ENCODE measurements at places on chromosomes 12 and 14.

- no peak for ATAC-seq
Observed at GRCh38 chr12:88816201-88816600, 235.9 kb upstream of the KITLG start.

DNA sequence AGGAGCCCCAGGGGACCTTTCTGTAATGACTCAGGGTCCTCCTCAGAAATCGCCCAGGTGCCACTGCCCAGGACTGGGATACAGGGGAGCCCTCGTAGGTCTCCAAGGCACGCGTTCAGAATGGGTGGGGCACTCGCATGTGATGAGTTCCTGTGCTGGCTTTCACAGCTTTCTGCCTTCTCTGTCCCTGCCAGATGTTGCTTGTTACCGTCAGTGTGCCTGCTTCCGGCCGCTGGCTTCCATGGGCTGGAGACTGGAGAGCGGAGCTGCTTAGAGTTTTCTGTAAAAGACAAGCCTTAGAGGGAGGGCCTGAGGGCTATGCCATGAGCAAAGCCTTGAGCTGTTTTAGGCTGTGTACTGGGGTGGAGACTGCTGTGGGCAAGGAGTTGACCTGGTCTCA lies 75.0 kb upstream of the SLC24A4 start:
- no peak for ATAC-seq

- no peak for ATAC-seq
Observed at GRCh38 chr14:72742118-72742837, 151.6 kb downstream of the DPF3 start.

DNA sequence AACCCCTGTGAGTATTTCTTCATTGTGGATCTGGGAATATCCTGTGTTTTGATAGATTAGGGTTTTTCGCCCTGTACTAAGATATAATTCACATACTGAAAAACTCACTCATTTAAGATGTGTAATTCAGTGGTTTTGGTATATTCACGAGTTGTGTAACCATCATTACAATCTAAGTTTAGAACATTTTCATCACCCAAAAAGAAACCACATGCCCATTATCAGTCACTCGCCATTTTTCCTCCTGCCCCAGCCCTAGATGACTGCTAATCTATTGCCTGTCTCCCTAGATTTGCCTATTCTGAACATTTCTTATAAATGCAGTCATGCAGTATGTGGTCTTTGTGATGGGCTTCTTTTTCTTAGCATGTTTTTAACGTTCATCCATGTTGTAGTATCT lies 67.9 kb upstream of the ATF1 start:
- no peak for ATAC-seq

- no peak for ATAC-seq
Observed at GRCh38 chr14:70988452-70988851, 81.2 kb downstream of the PCNX1 start.

DNA sequence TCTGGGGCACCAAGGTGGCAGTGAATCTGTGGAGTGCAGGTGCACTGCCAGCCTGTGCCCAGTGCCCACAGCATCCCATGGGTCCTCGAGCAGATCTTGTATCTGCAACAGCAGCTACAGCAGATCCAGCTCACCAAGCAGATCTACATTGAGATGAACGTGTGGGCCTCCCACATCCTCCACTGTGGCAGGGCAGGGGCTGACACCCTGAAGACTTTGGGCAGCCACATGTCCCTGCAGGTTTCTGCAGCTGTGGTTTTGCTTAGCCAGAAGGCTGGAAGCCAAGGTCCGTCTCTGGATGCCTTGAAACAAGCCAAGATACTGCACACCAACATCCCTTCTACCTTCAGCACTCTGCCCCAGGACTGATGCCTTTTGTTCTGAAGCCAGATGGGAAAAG lies 338.8 kb upstream of the OR4E1 start:
- no peak for ATAC-seq

- no peak for ATAC-seq
Observed at GRCh38 chr12:101501410-101501995, 26.4 kb downstream of the SPIC start.
